ENCODE measurements at places on chromosomes 13 and 19.

DNA sequence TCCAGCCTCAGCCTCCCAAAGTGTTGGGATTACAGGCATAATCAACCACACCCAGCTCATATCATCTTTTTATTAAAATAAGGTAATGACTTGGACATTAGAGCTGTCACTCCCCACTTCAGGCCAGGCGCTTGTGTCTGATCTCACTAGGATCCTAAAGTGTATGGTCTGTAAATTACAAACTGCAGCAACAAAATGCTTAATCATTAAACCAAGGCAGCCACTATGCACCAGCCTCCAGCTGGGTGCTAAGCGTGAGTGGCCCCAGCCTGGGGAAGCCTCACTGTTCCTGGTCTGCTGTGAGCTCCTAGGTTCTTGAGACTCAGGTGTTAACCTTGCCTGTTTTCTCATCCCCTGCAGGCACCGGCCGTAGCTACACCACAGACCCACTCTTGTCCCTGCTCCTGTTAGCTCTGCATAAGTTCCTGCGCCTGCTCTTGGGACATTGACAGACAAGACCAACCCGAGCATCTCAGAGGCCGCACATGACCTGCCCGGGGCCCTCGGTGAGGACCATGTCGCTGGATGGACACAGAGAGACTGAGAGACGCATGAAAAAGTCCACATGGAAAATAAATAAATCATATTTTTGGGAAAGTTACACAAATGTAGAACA lies 37.8 kb downstream of the VSTM2B start:
- DNase-seq = peak; percentile 70

DNA sequence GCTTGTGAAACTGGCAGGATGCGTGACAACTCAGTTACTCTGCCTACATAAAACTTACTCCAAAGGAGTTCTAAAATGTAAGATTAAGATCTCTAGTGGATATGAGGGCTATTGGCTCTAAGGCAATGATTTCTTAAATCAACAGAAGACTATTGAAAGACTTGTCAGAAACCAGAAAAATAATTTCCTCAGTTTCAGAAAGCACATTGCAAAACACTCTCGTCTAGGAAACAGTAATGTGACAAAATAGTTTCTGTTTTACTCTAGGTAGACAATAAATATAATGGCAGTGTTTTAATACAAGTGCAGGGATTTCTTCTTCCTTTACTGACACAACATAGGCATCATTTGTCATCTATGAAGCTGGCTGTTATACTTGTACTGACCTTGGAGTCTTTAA lies 230.1 kb downstream of the KCTD12 start:
- DNase-seq = no peak

- no peak for DNase-seq
Measured at GRCh38 chr19:17385878-17386611, 8.0 kb downstream of the CCDC194 start.

DNA sequence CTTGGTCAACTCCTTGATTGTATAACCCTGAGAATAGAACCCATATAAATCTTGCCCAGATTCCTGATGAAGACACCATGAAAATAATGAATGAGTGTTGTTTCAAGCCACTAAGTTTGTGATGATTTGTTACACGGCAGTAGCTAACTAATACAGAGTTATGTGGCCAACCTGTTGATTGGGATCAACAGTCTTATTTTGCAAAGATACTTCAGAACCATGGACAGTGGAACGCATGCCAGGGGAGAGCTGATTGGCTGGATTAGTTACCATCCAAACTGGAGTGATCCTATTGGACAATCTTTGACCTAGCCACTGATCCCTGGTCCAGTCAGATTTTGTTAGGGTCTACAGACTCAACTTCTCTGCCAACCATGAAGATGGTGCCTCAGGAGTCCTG lies 26.6 kb downstream of the CD70 start:
- no peak for DNase-seq

- DNase-seq = no peak
Measured at GRCh38 chr19:13027557-13027956, 32.3 kb downstream of the NFIX start.

DNA sequence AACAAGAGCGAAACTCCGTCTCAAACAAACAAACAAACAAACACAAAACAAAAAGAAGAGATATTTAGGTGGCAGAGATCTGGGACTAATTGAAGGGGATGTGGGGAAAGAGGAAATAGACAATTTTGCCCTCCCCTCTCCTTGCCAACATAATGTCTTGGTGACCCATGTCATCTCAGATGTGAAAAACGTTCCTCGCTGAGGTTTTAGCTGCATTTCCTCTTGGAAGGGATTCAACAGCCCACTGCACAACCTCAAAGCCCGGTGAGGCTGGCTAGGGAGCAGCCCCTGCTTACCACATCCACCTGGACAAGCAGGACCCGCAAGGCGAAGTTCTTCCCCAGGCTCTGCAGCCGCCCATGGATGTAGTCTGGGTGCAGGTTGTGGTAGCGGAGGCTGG lies 4.9 kb downstream of the ERCC1 start:
- no peak for DNase-seq

GRCh38 chr13:26899202-26899601 lies 138.6 kb upstream of the GPR12 start:
- DNase-seq = no peak

- no peak for DNase-seq
Measured at GRCh38 chr19:2538096-2538757, 62.3 kb downstream of the GADD45B start.

- DNase-seq = no peak
Measured at GRCh38 chr13:31052478-31052877, 109.2 kb downstream of the HSPH1 start.

GRCh38 chr19:10473192-10473591 lies 30.0 kb downstream of the KEAP1 start:
- no peak for DNase-seq

- DNase-seq = no peak
Measured at GRCh38 chr13:113843864-113844556, 19.9 kb downstream of the GAS6 start.

- no peak for DNase-seq
Measured at GRCh38 chr13:106028911-106029310, 506.6 kb downstream of the EFNB2 start.

DNA sequence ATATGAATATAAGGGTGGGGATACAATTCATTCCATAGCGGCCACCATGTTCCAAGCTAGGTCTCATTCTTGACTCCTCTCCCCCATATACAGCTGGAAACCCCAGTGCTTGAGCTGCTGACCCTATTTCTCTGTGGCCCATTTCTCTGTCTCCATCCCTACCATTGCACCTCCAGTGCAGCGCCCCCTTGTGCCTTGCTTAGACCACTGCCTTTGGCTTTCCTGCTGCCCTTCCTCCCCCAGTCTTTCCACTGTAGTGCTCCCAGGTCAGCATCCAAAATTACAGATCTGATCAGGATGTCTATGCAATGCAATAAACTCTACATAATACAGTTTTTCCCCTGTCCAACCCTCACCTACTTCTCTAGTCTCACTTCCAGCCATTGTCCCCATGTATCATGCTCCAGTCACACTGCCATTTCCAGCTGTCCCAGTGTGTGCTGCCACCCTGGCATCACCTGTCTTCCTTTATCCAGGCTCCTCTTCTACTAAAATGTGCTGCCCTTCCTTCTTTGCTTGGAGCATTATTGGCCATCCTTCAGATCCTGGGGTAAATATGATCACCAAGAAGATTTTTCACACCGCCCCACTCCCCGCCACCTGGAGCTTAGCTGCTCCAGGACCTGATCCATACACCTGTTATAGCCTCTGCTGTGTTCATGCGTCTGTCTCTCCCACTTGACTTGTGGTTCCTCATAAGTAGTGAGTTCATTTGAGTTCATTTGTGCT lies 199.4 kb upstream of the IPO5 start:
- DNase-seq = no peak

DNA sequence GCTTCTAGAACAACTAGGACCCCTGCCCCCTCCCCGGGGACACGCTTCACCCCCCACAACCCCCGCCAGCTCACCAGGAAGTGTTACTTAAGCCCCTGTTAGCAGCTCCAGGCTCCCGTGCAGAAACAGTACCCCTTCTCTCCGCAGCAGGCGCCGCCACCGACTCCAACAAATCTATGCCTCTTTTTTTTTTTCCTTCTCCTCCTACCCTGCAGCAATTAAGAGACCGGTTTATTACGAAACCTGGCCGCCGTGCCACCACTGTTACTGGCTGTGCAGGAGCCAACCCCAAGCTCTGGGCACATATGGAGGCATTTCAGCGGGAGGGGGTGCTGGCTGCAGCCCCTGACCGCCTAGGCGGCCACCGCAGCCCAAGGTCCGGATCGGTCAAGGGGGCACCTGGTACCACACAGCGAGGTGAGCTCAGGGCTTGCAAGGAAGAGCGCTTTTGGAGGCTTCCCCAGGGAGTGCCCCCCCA lies 2.4 kb downstream of the GADD45B start:
- DNase-seq = no peak

GRCh38 chr13:65725006-65725405 lies 1505.1 kb downstream of the PCDH9 start:
- DNase-seq = no peak

GRCh38 chr19:47758443-47758804 lies 13.1 kb downstream of the NOP53 start:
- no peak for DNase-seq

- DNase-seq = no peak
Measured at GRCh38 chr13:39760521-39760920, 105.1 kb downstream of the COG6 start.

DNA sequence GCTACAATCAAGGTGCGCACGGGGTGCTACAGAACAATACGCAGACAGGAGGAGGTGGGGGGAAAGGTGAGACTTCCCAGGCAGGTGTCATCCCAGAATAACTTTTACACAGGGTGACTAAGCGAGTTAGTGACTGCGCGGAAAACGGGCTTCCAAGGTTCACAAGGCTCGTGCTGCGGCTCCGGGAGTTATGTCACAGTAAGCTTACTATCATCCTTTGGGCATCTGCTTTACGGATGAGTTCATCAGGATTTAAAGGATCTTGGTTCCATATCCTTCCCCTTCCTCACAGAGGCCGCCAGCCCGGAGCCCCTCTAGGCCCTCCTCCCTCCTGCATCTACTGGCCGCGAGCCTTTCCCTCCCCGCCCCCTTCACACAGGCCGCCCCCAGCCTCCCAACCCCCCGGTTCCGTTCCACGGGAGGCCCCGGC lies 474 bp upstream of the IFT88 start:
- peak; percentile 90 for DNase-seq

- DNase-seq = no peak
Measured at GRCh38 chr19:38478273-38478971, 44.9 kb downstream of the RYR1 start.

GRCh38 chr13:96575423-96576320 lies 418.6 kb downstream of the OXGR1 start:
- no peak for DNase-seq

- DNase-seq = no peak
Measured at GRCh38 chr19:50380751-50381151, 3.4 kb upstream of the POLD1 start.

DNA sequence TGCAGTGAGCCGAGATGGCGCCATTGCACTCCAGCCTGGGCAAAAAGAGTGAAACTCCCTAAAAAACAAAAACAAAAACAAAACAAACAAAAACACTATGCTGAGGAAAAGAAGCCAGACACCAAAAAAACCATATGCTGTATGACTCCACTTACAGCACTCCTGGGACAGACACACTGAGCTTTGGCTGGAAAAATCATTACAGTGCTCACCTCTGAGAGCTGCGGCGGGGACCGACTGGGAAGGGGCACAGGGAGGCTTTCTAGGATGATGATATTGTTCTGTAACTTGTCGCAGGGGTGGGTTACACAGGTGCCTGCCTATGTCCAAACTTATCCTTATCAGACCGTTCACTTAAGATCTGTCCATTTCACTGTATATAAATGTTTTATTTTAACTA lies 7.8 kb downstream of the PNMA8A start:
- no peak for DNase-seq

DNA sequence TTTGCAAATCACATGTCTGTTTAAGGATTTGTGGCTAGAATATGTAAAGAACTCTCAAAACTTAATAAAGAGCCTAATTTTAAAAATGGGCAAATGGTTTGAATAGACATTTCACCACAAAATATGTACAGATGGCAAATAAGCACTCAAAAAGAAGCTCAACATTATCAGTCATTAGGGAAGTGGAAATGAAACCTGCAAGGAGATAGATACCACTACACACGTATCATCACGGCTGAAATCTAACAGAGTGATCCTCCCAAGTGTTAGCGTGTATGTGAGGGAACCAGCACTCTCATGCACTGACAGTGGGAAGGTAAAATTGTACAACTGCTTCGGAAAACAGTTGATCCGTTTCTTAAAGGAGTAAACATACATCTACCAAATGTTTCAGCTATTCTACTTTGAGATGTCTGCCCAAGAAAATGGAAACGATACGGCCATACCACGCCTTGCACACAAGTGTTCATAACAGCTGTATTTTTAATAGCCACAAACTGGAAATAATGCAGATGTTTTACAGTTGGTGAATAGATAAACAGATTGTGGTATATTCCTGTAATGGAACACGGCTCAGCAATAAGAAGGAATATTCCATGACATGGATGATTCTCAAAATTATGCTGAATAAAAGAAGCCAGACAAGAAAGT lies 14.5 kb downstream of the ARHGEF7 start:
- no peak for DNase-seq

GRCh38 chr19:37969695-37970094 lies 62.7 kb downstream of the SIPA1L3 start:
- DNase-seq = no peak

DNA sequence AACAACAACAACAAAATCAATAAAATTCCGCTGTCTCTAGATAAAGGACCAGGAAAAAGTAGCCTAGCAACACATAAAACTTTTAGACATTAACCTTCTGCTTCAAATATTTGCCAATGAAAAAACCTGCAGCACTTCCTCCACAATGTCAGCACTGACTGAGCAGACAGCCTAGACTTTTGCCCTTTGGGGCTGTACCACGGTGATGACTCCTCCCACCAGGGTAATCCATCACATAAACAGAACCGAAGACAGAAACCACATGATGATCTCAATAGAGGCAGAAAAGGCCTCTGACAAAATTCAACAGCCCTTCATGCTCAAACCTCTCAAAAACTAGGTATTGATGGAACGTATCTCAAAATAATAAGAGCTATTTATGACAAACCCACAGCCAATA lies 30.2 kb upstream of the TRPC4 start:
- DNase-seq = no peak

GRCh38 chr13:99205621-99206220 lies 5.1 kb downstream of the UBAC2 start:
- DNase-seq = peak; percentile 37

GRCh38 chr13:85379433-85379832 lies 419.8 kb downstream of the SLITRK6 start:
- DNase-seq = no peak

DNA sequence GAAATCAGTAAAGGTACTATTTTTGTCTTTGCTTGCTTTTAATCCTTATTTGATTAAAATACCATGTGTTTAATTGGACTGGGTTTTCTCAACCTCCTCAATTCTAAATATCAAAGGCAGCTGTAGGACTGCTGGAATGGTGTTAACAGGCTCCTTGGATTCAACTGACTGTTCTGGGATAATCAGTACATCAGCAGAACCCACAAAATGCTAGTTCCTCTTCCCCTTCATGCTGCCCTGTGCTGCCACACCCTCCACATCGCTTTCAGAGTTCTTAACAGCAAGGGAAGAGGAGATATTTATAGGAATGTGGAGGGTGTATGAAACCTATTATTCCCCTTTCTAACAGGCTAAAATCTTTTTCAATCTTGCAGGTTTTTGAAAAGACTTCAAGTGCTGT lies 82.4 kb downstream of the KCTD12 start:
- DNase-seq = no peak

Data from vagina (tissue), 2 donors.